ENCODE measurements at places on chromosomes 12 and 14. TPM values are rescaled to one million over a fixed set of nuclear protein-coding genes. Genes with fewer than 3 reads are reported as not detected.

ADSS1 gene
- polyA plus RNA-seq = 16.3 TPM

MMP19 gene
- 0.77 TPM for polyA plus RNA-seq

CLEC6A gene
- 0.18 TPM for polyA plus RNA-seq

PLEKHD1 gene
- 6.3 TPM for polyA plus RNA-seq

EGLN3 gene
- 15.2 TPM for polyA plus RNA-seq

TEAD4 gene
- polyA plus RNA-seq = 24.6 TPM

BRI3BP gene
- 9.4 TPM for polyA plus RNA-seq

LBHD2 gene
- not detected for polyA plus RNA-seq

GRCh38 chr12:131981388-131981787 lies 31.6 kb downstream of the EP400 start:
- no peak for DNase-seq

DNA sequence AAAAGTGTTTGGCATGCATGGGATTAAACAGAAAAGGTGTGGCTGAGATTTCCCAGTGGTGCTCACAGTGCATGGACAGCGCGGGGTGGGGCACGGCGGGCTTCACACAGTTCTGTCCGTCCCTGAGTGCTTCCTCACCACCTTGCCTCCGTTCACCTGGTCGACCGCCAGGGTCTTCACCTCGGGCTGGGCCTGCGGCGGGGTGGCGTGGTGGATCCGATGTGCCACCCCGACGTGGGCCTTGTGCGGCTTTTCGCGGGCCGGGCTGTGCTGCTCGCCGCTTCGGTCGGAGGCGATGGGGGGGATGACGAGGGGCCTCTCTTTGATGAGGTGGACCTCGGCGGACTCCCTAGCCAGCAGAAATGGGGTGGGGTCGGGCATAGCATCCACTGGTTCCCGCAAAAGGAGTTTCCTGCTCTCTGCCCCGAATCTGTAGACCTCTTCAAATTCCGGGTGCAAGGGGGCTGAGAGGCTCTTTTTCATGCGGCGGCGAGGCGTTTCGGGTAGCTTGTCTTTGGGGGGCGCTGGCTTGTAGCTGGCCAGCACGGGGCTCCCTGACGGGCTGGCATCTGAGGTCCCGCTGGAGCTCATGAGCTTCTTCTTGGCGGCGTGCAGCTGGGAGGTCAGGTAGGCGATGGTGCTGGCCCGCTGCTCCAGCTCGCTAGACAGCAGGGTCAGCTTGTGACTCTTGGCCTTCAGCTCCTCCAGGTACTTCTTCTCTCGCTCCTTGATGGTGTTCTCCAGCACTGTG lies 35.5 kb downstream of the CCDC92 start:
- DNase-seq = no peak
